ENCODE measurements at places on chromosomes 1 and 21.

DNA sequence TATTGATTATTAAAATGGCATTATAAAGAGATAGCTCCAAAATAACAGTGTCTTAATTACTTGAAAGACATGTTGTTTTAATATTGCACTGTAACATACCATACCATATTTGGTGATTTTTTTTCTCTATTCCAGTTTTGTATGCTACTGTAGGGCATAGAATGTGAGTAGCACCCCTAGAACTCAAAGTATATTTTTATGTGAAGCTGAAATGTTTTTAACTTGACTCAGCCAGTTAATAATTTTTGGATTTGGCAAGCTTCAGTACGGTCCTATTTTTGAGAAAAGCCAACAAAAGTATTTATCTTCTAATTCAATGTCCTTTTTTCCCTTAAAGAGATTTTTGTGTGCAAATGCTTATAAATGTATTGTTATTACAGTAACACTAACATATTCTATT, 593.8 kb downstream of the USP25 start:
- no peak for DNase-seq

- no peak for DNase-seq
These were observed 279.7 kb downstream of the SPATA17 start for GRCh38 chr1:217910791-217911320.

- no peak for DNase-seq
These were observed 5.1 kb downstream of the HSPB7 start for GRCh38 chr1:16012590-16013219.

DNA sequence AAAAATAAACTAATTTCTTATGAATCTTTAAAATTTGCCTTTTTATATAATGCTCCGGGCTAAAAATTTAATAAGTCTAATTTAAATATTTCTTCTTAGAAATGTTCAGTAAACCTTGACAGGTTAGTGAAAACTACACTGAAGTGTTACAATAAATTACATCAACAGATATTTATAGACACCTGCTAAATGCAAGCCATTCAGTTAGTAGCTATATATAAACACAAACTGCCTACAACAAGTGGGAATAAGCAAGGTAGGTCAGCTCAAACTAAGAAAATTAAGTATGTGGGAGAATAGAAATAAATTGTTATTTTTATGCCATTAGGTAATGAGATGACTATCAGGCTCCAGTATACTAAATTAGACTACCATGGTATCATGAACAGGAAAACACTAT, 215.6 kb downstream of the DENND1B start:
- no peak for DNase-seq

- DNase-seq, result no peak
These were observed 54.0 kb downstream of the RAB3B start for GRCh38 chr1:51936531-51936930.

GRCh38 chr1:87572891-87573290, 244.2 kb downstream of the LMO4 start:
- no peak for DNase-seq

DNA sequence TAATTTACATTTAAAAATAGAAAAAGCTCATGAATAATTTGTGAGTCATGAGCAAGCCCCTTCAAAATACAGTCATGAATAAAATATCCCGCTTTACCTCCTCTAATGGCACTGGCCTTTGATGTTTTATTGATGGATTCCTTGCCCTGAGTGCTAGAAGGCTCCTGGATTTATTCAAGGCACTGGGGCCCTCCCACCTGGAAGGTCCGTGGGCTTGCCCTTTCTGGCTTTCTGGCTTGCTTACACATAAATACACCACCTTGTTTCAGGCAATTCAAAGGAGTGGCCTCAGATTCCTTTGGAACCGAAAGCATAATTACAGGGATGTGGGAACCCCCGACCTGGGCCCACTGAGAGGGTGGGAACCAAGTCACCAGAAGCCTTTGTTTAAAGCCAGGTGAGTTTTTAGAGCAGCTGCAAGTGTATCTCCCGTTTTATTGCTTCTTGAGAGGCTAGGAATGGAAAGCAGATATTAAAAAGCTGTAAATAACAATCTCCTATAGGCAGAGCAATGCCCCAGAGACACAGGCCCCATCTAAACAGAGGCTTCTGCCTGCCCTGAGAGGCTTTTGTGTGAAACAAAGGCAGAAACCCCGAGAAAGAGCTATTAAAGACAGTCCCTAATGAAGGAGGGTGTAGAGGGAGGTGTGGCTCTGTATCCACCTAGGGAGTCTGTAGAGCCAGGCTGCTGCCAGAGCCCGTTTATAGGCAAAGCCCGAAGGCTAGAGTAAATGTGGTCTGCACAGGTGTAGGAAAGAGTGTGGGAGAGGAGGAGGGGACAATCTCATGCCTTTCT, 126.4 kb downstream of the FAM78B start:
- no peak for DNase-seq
